ENCODE measurements at places on chromosomes 13 and 19.

GRCh38 chr13:31773538-31773937 lies 34.2 kb downstream of the RXFP2 start:
- no peak for DNase-seq

DNA sequence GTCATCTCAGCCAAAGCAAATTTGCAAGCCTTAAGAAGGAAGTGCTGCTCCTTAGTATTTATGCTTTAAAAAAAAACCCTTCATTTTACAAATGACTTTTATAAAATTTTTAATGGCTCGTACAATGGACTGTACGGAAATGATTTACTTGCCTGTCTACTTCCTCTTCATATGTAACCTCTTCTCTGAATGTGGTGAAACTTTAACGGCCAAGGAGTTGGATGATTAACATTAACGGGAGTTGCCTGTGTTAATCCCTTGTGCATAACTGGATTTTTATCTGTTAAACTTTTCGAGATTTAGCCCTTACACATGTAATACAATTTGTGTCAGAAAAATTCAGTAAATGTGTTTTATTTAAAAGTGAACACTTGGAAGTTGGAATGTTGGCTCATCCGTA lies 429.4 kb downstream of the TBC1D4 start:
- DNase-seq = no peak

GRCh38 chr19:15109768-15110417 lies 2.7 kb downstream of the SYDE1 start:
- no peak for DNase-seq

DNA sequence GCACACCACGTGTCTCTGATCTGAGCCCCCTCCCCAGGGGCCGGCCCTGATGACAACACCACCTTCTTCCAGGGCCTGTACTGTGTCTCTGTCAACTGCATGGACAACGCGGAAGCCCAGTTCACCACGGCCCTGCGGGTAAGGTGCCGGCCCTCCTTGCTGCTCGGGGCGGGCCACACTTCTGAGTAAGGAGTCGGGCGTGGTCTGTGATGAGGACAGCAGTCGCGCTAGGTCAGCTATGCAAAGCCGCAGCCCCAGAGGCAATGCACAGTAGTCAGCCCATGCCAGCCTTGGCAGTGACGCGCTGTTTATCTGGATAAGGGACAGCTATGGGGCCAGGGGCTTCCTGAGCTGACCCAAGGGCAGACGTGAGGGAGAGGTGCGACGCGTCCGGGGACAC lies 24.6 kb downstream of the MAU2 start:
- no peak for DNase-seq

GRCh38 chr13:75635101-75635827 lies 866 bp upstream of the LMO7 start:
- DNase-seq = peak; percentile 6

- no peak for DNase-seq
These were observed 79.1 kb downstream of the STARD13 start for GRCh38 chr13:33206425-33206824.

DNA sequence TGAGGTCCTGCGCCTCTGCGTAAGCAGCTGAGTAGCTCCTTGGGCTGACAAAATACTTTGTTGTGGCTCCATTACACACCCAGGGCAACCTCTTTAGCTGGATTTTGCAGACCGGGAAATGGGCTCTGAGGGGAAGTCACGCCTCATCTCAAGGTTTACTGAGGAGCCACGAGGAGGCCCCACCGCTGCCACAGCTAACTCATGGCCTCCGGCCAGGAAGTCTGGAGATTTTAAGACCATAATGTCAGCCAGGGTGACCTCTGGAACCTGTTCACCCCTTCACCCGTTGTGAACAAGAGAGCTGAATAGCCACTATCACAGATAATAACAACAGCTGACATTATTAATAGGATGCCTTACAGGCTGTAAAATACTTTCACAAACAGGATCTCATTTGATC lies 351.3 kb upstream of the TMTC4 start:
- no peak for DNase-seq

GRCh38 chr13:49302817-49303216 lies 55.1 kb downstream of the CDADC1 start:
- no peak for DNase-seq

GRCh38 chr13:21054313-21054712 lies 7.1 kb downstream of the LATS2 start:
- DNase-seq = no peak

DNA sequence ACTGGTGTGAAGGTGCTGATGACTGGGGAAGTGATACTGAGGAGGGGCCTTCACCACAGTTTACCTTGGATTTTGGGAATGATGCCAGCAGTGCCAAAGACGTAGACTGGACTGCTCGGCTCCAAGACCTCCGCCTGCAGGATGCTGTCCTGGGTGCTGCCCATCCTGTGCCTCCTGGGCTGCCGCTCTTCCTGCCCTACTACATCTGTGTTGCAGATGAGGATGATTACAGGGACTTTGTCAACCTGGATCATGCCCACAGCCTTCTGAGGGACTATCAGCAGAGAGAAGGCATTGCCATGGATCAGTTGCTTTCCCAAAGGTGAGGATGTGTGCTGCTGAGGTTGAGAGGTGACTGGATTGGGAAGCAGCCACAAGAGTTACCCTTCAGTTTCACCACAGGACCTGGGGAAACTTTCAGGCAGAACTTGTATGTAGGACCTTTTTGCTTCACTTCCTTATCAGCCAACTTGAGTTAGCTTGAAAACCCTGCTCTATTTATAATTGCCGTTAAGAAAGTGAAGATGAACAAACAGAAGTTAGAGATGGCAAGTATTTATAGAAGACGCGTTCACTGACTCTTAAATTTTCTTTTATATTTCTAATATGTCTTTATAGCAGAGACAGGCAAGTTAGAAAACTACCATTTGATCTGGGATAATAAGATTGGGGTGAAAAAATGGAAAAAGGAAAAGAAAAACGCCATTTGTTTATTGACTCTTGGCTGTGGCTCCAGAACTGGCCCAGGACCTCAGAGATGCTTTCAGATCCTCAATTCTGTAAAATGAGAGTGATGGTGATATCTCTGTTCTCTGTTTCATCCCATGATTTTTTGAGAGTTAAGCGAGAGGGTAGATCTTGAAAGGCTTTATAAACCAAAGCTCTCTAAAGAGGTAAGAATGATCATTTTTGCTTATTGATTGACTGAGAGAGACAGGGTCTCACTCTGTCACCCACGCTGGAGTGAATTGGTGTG lies 5.3 kb downstream of the PDCD2L start:
- DNase-seq = no peak
